ENCODE measurements at places on chromosomes 6 and 20.

GRCh38 chr6:10411131-10411970, 3.5 kb downstream of the TFAP2A start:
- no peak for DNase-seq

GRCh38 chr6:71466362-71466761, 177.8 kb downstream of the OGFRL1 start:
- DNase-seq = no peak

DNA sequence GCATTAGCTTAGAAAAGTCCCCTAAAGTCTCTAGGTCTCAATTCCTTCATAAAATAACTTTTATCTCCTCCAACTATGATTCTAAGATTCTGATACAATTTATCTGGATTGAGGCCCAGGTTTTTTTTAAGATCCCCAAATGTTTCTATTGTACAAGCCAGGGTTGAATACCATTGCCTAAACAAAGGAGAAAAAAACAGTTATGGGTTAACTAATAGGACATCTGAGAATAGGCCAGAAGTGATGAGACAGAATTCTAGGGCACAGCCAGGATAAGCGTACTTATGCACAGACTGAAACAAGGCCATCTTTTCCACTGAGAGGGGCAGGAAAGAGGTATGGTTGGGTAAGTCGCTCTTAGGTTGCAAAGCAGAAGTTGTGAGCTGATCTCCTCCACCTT, 26.4 kb downstream of the EPB41L2 start:
- no peak for DNase-seq

- no peak for DNase-seq
These were observed 91.9 kb downstream of the SLC24A3 start for GRCh38 chr20:19304389-19304788.

DNA sequence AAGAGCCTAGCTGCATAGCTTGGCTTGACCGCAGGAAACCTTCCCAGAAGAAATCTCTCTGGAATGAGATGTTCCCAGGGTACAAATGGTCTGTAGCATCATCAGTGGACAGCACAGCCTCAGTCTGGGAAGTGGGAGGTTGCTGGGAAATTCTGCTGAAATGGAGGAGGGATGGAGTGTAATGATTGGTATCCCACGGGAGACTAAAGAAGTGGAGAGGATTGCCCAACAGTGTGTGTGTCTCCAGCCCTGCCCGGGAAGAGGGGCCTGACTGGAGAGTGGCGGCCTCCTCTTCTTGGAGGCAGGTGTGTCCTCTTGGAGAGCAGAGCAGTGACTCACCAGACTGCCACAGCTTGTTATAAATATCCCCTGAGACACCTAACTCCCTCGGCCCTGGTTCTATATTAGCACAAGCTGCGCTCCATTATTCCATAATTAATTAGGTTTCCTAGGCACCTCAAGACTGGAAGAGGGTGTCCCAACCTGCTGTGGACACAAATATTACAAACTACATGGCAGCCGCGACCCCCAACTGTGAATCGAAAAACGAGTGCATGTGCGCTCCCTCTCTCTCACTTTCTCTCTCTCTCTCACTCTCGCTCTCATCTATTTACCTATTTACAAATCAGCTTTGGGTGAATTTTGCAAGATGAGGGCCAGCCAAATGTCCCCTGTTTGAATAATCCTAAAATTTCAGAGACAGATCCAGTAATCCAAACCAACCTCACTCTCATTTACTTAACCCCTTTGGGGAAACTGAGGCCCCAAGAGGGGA, 68.8 kb downstream of the FGD2 start:
- DNase-seq = no peak

- DNase-seq = no peak
These were observed 106.5 kb upstream of the TRAF3IP2 start for GRCh38 chr6:111711984-111712752.

DNA sequence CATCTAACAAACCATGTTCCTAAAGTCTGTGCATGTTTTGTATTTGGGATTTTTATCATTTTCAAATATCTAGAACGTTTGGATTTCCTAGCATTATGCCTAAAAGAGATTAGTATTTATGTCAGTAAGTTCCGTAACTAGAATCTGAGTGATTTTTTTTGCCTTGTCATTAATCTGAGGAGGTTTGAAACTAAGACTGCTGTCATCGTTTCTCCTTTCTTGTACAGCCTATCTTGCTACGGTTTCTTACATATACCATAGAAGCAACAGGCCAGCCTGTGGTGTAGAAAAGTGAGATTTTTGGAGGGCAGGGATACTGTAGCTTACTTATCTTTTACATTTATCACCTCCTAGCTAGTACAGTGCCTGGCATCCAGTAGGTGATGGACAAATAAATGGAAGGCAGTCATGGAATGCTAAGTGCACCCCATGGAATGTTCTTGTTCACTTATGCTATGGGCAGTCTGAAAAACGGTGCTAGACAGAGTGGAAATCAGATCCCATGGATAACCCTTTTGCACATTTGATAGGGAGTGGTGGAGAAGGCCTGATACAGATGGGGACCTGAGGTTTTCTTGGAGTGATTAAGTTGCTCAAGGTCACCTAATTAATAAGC, 93.9 kb downstream of the ARID1B start:
- DNase-seq = no peak

Data from activated T-cell treated with anti-CD3 and anti-CD28 coated beads, Interleukin-2, amount 50 U/mL, for 72 hours (primary cell).